Activated CD4-positive, alpha-beta T cell treated with anti-CD3 and anti-CD28 coated beads, Interleukin-2, amount 10 ng/mL, durations not matched to agents 7 days and 5 days (primary cell): ENCODE measurements at places on chromosomes 6 and 20. TPM values are rescaled to one million over a fixed set of nuclear protein-coding genes. Genes with fewer than 3 reads are reported as not detected.
A peak's percentile ranks its signal among the peaks of the same experiment; 100 is the strongest.

DNA sequence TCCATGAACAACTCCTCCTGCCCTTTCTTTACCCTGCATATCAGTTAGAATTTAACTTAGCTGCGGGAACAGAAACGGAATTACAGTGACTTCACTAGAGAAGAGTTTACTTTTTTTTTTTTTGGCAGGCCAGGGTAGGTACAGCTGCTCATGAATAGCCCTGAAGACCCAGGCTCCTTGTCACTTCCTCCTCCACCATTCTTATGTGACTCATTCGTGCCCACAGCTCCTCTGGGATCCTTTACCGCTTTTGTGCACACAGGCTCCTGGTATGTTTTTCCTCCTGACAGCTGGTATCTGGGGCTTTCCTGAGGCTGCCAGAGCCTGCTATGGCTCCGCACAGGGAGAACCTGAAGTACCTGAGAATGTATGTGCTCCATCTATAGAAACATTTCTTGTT is 3.9 kb upstream of the KCNS1 start:
- H3K27me3 ChIP-seq = peaks cover 32% of the 10 kb centered on the region
- no peak overlapping the region for H3K4me3 ChIP-seq
- H3K36me3 ChIP-seq = no peaks in the 10 kb centered on the region
- H3K27ac ChIP-seq = no peak overlapping the region
- no peak for DNase-seq

GRCh38 chr6:142945446-142946180 is 637 bp upstream of the HIVEP2 start:
- H3K27ac ChIP-seq = peak overlapping the region; percentile 94
- H3K27me3 ChIP-seq = no peaks in the 10 kb centered on the region
- H3K4me1 ChIP-seq = peaks cover 39% of the 10 kb centered on the region
- H3K36me3 ChIP-seq = no peaks in the 10 kb centered on the region

DNA sequence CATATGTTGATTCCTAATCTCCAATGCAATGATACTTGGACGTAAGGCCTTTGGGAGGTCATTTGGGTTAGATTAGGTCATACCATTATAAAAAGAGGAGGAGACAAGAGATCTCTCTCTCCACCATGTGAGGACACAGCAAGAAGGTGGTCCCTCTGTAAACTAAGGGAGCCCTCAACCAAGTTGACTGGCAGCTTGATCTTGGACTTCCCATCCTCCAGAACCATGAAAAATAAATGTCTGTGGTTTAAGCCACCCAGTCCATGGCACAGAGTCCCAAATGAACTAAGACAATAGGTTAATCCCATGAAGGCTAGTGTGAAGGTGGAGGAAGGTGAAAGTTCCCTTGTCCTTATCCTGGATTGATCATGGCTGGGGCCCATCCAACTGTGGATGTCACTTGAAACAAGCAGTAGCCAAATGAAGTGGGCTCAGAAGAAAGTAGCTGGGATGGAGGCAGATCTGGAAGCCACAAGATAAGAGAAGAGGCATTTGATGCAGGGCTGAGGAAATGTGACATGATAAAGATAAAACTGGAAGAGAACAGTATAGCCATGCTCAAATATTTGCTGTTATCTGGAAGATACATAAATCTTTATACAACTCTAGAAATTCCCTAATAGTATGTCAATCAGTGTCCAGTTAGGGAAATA is 99.9 kb downstream of the BANF2 start:
- no peak overlapping the region for H3K27ac ChIP-seq
- H3K36me3 ChIP-seq = no peaks in the 10 kb centered on the region
- H3K4me1 ChIP-seq = peaks cover 4% of the 10 kb centered on the region
- H3K4me3 ChIP-seq = no peak overlapping the region
- DNase-seq = no peak

DNA sequence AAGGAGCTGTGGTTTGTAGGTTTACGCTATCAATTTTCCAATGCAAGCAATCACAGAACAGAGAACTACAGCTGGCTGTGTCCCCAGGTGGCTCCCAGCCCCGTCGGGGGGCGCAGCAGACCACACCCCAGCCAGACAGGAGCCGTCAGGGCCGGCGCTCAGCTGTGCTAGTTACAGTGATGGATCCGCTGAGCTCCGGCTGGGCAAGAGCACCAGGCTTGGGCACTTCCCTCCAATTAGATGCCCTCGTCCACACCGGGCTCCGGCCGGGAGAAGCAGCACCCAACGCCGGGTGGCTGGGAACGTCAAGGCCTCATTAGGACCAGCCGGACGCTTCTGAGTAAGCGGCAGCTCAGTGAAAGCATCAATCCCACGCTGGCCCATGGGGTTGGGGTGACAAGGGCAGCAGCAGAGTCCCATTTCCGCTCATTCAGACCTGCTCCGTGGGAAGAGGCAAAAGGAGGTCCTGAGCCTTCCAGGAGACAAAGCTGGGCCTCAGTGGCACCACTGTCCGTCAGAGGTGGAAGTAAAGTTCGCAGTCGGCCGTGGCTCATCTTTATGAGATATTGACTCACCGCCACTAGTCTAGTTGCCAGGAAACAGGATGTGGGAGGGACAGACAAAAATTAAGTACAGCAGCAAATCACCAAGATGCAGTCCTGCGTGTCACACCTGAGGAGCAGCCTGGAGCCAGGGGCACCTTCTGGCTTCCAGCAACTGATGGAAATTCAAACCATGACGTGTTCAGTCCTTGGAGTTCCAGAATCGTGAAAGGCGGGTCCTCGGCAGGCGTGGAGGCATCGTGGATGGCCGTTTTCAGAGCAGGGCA is 164.1 kb downstream of the TAF4 start:
- no peaks in the 10 kb centered on the region for H3K27me3 ChIP-seq
- no peak for DNase-seq
- no peak overlapping the region for H3K4me3 ChIP-seq
- H3K36me3 ChIP-seq = no peaks in the 10 kb centered on the region
- H3K27ac ChIP-seq = no peak overlapping the region

- no peaks in the 10 kb centered on the region for H3K27me3 ChIP-seq
- DNase-seq = no peak
- H3K36me3 ChIP-seq = peaks cover 10% of the 10 kb centered on the region
- H3K4me3 ChIP-seq = no peak overlapping the region
- peak overlapping the region; percentile 96 for H3K27ac ChIP-seq
Measured at GRCh38 chr20:32969356-32970114, 34.7 kb downstream of the SUN5 start.

GRCh38 chr6:2502998-2503674 is 247.6 kb downstream of the MYLK4 start:
- H3K4me1 ChIP-seq = no peaks in the 10 kb centered on the region
- H3K36me3 ChIP-seq = no peaks in the 10 kb centered on the region
- peaks cover 36% of the 10 kb centered on the region for H3K27me3 ChIP-seq
- H3K4me3 ChIP-seq = no peak overlapping the region
- no peak for DNase-seq

DNA sequence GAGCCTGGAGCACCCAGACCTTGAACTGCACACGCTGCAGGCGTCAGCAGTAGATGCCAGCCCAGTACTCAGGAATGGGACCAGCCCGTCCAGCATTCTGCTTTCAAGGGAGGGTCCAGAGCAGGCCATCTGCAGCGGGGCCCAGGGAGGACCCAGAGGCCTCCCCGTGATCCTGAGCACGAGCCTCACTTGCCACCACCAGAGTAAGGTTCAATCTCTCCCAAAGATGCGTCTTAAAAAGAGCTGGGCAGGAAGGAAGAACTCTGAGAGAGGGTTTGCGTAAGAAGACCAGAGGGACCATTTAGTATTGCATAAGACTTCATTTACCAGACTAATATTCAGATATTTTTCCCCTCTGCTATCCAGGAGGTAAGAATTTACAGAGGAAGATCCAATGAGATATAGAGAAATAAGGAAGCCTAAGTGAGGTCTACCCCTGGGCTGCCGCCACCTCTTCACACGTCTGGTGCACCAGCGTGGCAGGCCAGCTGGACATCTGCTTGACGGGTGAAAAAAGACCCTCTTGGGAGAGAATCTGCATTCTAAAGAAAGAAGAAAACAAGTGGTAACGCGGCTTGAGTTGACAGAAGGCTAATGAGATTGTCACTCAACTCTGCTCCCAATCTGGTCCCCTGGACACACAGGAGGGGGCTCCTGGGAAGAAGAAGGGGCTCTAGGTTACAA is 107.3 kb downstream of the PRND start:
- H3K27me3 ChIP-seq = peaks cover 3% of the 10 kb centered on the region
- no peak for DNase-seq
- H3K4me3 ChIP-seq = no peak overlapping the region
- peaks cover 7% of the 10 kb centered on the region for H3K4me1 ChIP-seq
- H3K27ac ChIP-seq = no peak overlapping the region

GRCh38 chr6:125751334-125751916 is 2.0 kb downstream of the HEY2 start:
- peaks cover 25% of the 10 kb centered on the region for H3K4me1 ChIP-seq
- DNase-seq = no peak
- no peaks in the 10 kb centered on the region for H3K36me3 ChIP-seq
- H3K27me3 ChIP-seq = peaks cover 69% of the 10 kb centered on the region
- no peak overlapping the region for H3K27ac ChIP-seq

DNA sequence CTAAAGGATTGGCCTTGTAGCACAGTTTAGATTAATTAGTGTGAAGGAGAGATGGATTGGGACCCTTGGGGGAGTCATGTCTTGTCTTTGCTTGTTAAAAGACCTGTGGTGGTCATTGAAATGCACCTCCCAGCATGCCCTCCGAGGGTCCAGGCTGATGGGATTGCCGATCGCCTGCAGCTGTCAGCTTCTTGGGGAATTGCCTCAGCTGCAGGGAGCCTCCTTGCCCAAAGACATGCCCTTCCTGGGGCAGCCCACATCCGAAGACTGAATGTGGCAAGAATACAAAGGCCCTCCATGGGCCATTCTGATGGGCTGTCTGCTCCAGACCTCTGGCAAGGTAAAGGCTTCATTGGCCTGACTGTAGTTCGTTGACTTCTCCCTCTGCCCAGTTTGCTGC is 150.7 kb downstream of the FARS2 start:
- no peaks in the 10 kb centered on the region for H3K4me1 ChIP-seq
- H3K36me3 ChIP-seq = peaks cover 2% of the 10 kb centered on the region
- H3K27me3 ChIP-seq = no peaks in the 10 kb centered on the region
- H3K27ac ChIP-seq = no peak overlapping the region
- H3K4me3 ChIP-seq = no peak overlapping the region

- H3K27ac ChIP-seq = no peak overlapping the region
- H3K27me3 ChIP-seq = no peaks in the 10 kb centered on the region
- no peak overlapping the region for H3K4me3 ChIP-seq
- H3K4me1 ChIP-seq = no peaks in the 10 kb centered on the region
Measured at GRCh38 chr6:135269481-135269891, 88.4 kb downstream of the MYB start.

- no peaks in the 10 kb centered on the region for H3K27me3 ChIP-seq
- peaks cover 8% of the 10 kb centered on the region for H3K36me3 ChIP-seq
- H3K4me3 ChIP-seq = no peak overlapping the region
Measured at GRCh38 chr20:4947817-4948559, 53.3 kb downstream of the SLC23A2 start.

GRCh38 chr6:71900642-71901041 is 14.3 kb downstream of the RIMS1 start:
- H3K27ac ChIP-seq = no peak overlapping the region
- no peak overlapping the region for H3K4me3 ChIP-seq
- H3K36me3 ChIP-seq = no peaks in the 10 kb centered on the region
- H3K4me1 ChIP-seq = no peaks in the 10 kb centered on the region

GRCh38 chr20:38581013-38581412 is at the start of gene ADIG:
Gene ADIG, plus strand, starts transcription at chr20:38581197. Its CDS starts 54 bp downstream, at chr20:38581251.
- no peak for DNase-seq
- peaks cover 2% of the 10 kb centered on the region for H3K27me3 ChIP-seq
- no peaks in the 10 kb centered on the region for H3K4me1 ChIP-seq
- no peak within 1 kb of the TSS for H3K27ac ChIP-seq
- H3K36me3 ChIP-seq = no peaks in the 10 kb centered on the region

DNA sequence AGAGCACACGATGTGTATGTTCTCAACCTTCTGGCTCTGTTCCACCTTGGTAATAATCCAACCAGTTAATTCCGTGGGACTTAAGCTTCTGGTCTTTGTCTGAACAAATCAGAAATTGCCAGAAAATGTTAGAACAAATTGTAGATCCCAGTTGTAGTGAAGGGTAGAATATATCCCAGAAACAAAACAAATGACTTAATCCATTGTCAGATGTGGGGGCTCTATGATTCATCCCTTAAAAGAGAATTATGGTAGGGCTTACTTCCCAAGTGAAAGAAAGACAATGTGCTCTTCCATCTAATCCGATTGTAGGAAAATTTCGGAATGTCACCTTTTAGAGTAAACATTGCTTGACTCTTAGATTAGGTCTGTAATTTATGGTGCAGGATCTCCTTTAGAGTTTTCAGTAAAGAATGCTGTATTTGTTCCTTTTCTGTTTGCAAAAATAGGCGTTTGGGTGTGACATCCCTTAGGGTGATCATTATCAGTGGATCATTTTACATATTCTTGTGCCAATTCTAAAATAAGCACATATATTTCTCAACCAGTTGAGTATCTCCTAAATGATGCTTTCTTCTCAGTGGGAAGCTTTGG is 234.5 kb upstream of the ZNF217 start:
- peak overlapping the region; percentile 68 for H3K4me3 ChIP-seq
- no peaks in the 10 kb centered on the region for H3K27me3 ChIP-seq
- peaks cover 15% of the 10 kb centered on the region for H3K36me3 ChIP-seq
- H3K4me1 ChIP-seq = peaks cover 55% of the 10 kb centered on the region
- no peak for DNase-seq
- H3K27ac ChIP-seq = peak overlapping the region; percentile 95

- no peak overlapping the region for H3K27ac ChIP-seq
- H3K4me1 ChIP-seq = no peaks in the 10 kb centered on the region
- no peak for DNase-seq
Measured at GRCh38 chr6:131173680-131174079, 38.4 kb downstream of the AKAP7 start.

- no peaks in the 10 kb centered on the region for H3K36me3 ChIP-seq
- no peak overlapping the region for H3K4me3 ChIP-seq
- no peak overlapping the region for H3K27ac ChIP-seq
- no peaks in the 10 kb centered on the region for H3K27me3 ChIP-seq
- no peak for DNase-seq
Measured at GRCh38 chr20:15039088-15039752, 701.8 kb upstream of the FLRT3 start.

DNA sequence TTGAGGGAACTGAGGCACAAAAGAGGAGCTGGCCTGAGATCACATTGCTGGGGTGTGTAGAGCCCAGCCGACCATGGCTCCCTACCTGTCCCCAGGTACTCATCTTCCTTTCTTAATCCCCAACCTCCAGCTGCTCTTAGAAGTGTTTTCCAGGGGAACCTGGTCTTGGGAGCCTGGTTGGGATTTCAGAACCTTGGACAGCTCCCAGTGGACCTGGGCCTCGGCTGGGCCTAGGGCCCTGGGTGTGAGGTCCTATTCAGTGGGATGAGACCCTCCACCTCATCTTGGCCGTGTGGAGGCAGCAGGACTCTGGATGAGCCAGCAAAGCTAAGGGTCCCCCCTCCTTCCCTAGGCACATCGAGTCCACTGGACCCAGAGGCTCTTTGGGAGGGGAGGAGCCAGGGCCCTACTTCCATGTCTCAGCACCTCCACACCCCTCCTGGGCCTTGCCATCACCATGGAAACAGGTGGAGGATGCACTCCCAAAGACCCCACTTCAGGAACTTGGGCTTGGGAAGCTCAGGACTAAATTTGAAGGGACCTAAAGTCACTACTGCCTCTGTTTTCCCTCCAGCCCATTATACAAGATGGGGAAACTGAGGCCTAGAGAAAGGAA is 38.5 kb downstream of the DLGAP4 start:
- H3K4me1 ChIP-seq = no peaks in the 10 kb centered on the region
- no peak overlapping the region for H3K27ac ChIP-seq
- H3K36me3 ChIP-seq = no peaks in the 10 kb centered on the region
- peak; percentile 49 for DNase-seq
- H3K4me3 ChIP-seq = no peak overlapping the region

CST2 gene
- total RNA-seq = not detected

GFOD1 gene
- total RNA-seq = 2.4 TPM

THBD gene
- not detected for total RNA-seq

CHMP4B gene
- total RNA-seq = 105 TPM

FOXF2 gene
- total RNA-seq = not detected

C6orf15 gene
- total RNA-seq = not detected

FHL5 gene
- not detected for total RNA-seq

DEFB129 gene
- total RNA-seq = not detected

TMEM14A gene
- total RNA-seq = 22.5 TPM

TGM3 gene
- total RNA-seq = not detected

ZBTB46 gene
- total RNA-seq = not detected

SYNGAP1 gene
- 42.9 TPM for total RNA-seq

HTR1B gene
- not detected for total RNA-seq
